ENCODE measurements at places on chromosomes 11 and 22.
A peak's percentile ranks its signal among the peaks of the same experiment; 100 is the strongest.

GRCh38 chr22:31367426-31367825 lies 21.3 kb upstream of the PATZ1 start:
- no peak for DNase-seq

DNA sequence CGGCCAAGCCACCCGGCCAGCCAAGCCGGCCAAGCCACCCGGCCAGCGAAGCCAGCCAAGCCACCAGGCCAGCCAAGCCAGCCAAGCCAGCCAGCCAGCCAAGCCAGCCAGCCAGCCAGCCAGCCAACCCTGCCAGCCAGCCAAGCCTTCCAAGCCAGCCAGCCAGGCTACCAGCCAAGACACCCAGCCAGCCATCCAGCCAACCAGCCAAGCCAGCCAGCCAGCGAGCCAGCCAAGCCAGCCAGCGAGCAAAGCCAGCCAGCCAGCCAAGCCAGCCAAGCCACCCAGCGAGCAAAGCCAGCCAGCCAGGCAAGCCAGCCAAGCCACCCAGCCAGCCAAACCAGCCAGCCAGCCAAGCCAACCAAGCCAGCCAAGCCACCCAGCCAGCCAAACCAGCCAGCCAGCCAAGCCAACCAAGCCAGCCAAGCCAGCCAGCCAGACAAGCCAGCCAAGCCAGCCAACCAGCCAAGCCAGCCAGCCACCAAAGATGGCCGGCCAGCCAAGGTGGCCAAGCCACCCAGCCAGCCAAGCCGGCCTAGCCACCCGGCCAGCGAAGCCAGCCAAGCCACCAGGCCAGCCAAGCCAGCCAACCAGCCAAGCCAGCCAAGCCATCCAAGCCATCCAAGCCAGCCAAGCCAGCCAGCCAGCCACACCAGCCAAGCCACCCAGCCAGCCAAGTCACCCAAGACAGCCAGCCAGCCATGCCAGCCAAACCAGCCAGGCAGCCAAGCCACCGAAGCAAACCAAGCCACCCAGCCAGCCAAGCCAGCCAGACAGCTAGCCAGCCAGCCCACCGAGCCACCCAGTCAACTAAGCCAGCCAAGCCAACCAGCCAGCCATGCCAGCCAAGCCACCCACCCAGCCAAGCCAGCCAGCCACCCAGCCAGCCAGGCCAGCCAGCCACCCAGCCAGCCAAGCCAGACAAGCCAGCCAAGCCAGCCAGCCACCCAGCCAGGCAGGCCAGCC lies 28.8 kb downstream of the CCT8L2 start:
- no peak for DNase-seq

DNA sequence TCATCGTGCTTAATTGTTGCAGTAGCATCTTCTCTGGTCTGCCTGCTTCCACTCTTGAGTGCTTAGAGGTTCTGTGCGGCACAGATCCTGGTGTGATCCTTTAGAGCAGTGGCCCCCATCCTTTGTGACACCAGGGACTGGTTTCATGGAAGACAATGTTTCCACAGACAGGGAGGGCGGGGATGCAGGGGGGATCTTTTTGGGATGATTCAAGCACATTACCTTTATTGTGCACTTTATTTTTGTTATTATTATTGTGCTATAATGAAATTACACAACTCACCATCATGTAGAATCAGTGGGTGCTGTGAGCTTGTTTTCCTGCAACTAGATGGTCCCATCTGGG lies 76.8 kb upstream of the SHANK2 start:
- DNase-seq = no peak

GRCh38 chr11:4610258-4610935 lies 2.4 kb upstream of the TRIM68 start:
- no peak for DNase-seq

DNA sequence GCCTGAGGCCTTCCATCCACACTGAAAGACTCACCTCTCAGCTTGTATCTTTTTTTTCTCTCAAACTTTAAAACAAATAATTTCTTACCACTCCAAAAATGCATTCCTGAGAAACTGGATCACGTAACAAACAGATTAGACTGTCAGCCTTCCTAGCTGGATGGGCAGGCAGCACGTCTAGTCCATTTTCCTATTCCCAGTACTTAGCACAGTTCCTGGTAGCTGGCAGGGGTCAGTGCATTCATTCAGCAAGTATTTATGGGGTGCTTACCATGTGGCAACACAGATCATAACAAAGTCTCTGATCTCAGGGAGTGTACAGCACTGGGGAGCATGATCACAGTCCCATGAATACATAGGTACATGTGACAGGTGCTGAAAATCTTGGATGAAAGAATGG lies 89.6 kb downstream of the UBASH3B start:
- no peak for DNase-seq

DNA sequence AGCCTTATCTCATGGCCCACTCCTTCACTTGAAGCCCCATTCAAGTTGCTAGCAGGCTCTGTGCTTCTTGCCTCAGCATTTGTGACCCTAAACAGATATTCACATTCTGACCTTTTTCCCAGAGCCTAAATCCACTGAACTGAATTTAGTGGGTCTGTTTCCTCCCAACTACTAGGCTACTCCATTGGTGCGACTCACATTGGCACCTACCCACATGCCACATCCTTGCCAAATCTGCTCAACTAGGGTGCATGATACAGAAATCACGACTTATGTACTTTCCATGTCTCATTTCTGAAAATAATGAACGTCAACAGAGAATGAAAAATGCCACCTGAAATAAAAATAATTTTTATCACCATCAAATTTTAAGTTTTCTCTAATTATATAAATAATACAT lies 8.4 kb upstream of the MMP12 start:
- no peak for DNase-seq

GRCh38 chr11:60763692-60764369 lies 7.2 kb downstream of the MS4A15 start:
- DNase-seq = no peak

GRCh38 chr11:83046621-83047172 lies 25.0 kb downstream of the RAB30 start:
- no peak for DNase-seq

GRCh38 chr22:16783930-16784354 lies 41.3 kb downstream of the XKR3 start:
- DNase-seq = no peak

- peak; percentile 69 for DNase-seq
These were observed 345.0 kb downstream of the TBC1D22A start for GRCh38 chr22:47107431-47107830.

GRCh38 chr22:16975155-16975885 lies 32.7 kb downstream of the GAB4 start:
- DNase-seq = no peak

- no peak for DNase-seq
These were observed 2.1 kb downstream of the CD44 start for GRCh38 chr11:35141071-35141470.

GRCh38 chr11:16924826-16925560 lies 89.2 kb downstream of the PLEKHA7 start:
- no peak for DNase-seq

DNA sequence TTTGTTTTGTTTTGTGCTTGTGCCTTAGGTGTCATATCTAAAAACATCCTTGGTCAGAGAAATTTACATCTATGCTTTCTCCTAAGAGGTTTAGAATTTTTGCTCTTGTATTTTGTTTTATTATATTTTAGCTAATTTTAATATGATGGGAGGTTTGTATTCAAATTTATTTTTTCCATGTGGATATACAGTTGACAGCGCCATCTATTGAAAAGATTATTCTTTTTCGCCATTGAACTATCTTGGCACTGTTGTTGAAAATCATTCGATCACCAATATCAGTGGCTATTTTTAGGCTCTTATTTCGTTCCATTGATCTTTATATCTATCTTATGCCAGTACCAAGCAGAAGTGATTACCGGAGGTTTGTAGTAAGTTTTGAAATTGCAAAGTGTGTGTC lies 510.3 kb downstream of the BRD1 start:
- no peak for DNase-seq

All from AG04449 (cell line).